ENCODE measurements at places on chromosomes 3 and 15. TPM values are rescaled to one million over a fixed set of nuclear protein-coding genes. Genes with fewer than 3 reads are reported as not detected.

GRCh38 chr15:72161361-72162132, 36.0 kb downstream of the GRAMD2A start:
- no peak for DNase-seq

GRCh38 chr3:138898301-138898700, 48.6 kb downstream of the FOXL2 start:
- DNase-seq: no peak

- DNase-seq: no peak
Observed at GRCh38 chr3:47344971-47345370, 35.9 kb upstream of the PTPN23 start.

GRCh38 chr3:109927161-109927560, 589.8 kb upstream of the DPPA4 start:
- no peak for DNase-seq

DNA sequence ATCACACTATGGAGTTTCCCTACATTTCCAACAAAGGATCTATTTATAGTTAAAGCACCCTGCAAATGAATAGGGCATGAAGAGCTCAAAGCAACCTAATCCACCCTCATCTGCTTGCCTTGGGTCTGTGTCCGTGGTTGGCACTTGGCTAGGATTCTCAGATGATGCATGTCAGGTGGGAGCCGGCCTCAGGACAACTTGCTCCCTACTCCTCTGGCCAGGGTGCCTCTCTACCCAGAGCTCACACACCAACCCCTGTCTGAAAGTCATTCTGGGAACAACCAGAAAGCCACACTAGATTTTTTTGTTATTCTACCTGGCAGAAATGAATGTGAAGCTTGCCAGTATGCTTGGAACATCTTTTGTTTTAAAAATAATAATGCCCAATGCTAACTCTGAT, 13.2 kb downstream of the ARHGEF3 start:
- DNase-seq: no peak

- no peak for DNase-seq
Observed at GRCh38 chr3:104787306-104787705, 579.4 kb upstream of the ALCAM start.

DNA sequence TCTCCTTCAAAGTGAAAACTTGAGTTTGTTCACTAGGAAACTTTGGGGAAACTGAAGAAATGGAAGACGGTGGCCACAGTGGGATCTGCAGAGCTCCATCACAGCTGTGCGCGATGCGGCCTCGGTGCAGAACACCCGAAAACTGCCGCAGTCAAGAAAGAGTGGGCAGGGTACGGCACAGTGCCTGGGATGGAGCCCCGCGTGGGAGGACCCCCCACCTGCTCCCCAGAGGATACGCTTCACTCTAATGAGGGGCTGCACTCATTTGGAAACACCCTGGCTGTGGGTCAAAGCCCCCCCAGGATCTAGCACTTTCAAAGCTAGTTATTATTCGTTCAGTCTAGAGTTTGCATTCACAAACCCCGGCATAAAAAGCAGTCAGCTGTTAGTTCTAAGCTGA, 9.5 kb downstream of the ADAMTS17 start:
- DNase-seq: no peak

GRCh38 chr15:99669250-99669649, 64.0 kb downstream of the LYSMD4 start:
- no peak for DNase-seq

DNA sequence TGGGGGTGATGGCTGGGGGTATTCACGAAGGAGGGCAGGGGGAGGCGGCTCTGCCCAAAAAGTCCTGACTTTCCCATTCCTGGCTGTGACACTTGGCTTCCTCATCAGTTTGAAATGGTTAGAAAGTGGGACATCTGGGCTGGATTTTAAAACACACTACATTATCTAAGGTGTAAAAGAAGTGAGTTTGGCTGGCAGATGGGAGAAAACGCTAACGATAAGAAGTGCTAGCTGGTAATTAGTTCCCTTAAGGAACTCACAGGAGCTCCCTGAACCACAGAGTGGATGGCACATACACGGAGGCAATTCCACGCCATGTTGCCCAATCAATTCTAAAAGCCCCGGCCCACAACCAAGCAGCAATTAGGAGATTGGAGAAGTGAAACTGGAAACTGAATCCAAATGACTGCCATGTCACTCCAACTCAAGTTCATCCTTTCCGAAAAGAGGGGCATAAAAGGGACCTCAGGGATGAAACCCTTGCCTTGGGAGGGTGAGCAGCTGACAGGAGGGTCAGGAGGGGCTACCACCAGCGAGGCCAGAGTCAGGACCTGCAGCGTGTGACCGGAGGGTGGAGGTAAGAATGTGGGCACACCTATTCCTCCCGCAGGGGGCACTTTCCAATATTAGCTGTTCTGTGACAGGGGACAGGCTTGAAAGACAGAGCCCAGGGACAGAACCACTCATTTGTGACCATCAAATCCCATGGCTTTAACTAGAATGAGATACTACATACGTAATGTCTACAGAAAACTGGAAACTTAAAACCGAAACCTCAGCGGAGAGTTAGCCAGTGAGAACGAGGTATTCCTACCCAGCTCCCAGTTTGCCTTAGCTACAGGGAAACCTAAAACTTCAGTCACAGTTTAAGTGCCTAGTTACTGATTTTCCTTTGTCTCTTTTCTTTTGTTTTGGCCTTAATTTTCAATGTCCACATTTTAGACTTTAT, 95.3 kb upstream of the OXTR start:
- no peak for DNase-seq

The GOLGA8J gene
- not detected for total RNA-seq

The GBE1 gene
- 72.4 TPM for total RNA-seq

The ITGA11 gene
- total RNA-seq: 23.5 TPM

Measured in left ventricle myocardium superior (tissue), 1 donor.